Fibroblast of skin of left biceps (primary cell): ENCODE measurements at places on chromosomes 7 and 10.

GRCh38 chr7:96589038-96589437, 120.6 kb downstream of the SEM1 start:
- DNase-seq: no peak

- DNase-seq: no peak
These were observed 177.2 kb downstream of the TAX1BP1 start for GRCh38 chr7:27917119-27917518.

DNA sequence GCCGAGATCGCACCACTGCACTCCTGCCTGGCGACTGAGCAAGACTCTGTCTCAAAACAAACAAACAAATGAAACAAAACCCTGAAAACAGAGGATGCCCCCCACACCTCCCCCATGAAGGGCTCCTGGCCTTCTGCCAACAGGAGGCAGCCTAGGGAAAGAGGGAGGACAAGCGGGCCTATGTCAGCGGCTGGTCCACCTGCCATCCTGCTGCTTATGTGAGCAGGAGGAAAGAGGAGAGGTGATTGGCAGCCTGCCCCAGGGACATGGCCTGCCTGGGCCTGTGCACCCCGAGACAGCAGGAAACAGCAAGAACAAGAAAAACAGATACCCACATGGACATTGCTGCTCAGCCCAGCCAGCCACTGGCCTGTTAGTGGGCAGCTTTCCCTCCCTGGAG, 9.1 kb upstream of the ZNF316 start:
- DNase-seq: no peak

DNA sequence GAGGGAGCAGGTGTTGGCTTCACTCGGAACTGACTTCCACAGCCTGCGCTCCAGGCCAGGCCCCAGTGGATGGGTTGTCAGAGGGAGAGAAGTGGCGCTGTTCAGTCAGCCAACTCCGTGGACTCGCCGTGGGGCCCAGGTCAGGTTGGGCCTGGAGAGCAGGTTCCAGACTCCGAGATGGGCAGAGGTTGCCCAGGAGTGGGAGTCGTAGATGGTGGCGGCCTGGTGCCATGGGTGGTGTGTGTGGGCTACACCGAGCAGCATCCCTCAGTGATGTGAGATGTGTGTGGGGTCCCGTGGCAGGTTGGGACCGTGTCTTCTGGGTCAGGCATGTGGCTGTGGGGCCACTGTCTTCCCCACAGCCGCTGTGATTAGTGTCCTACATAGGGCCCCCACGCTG, 10.4 kb downstream of the ZNF316 start:
- no peak for DNase-seq

DNA sequence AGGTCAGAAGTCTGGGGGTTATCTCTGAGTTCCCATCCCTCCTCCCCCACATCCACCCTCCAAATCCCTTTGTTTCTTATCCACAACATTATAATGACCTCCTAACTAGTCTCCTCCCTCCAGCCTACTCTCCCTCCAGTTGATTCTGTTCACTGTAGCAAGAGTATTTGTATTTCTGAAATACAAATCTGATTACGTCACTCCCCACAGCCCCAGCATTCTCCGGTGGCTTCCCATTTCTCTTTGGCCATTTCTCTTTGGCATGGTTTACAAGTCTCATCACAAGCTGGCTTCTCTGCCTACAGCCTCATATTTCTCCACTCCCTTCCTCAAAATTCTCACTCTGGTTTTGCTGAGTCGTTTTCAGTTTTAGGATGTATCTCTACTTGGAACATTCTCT, 24.6 kb upstream of the MRPS33 start:
- DNase-seq: no peak

GRCh38 chr7:20927976-20928375, 141.3 kb upstream of the SP8 start:
- DNase-seq: no peak

- no peak for DNase-seq
These were observed 136.2 kb upstream of the CTBP2 start for GRCh38 chr10:125296598-125296997.
